Suppressor macrophage (primary cell): ENCODE measurements at places on chromosomes 4 and X.

- peak; percentile 43 for DNase-seq
Observed at GRCh38 chr4:2923141-2923551, 40.1 kb downstream of the NOP14 start.

GRCh38 chr4:61406677-61407076 lies 206.6 kb downstream of the ADGRL3 start:
- DNase-seq: no peak

GRCh38 chr4:98623126-98623802 lies 35.1 kb downstream of the TSPAN5 start:
- no peak for DNase-seq

DNA sequence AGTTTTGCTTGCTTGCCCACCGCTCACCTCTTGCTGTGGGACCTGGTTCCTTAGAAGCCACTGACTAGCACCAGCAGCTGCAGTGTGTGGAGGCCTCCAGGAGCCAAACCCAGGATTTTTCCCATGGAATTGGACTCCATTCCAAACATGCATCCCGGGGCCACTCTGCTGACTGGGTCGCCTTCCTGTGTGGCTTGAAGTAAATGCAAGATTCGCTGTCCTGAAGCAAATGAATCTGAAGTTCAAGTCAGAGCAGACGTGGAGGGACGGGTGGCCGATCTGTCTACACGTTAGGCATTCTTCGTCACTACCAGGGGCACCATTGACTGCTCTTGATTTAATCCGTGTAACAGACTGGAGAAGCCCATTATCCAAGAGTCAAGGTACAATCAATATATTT lies 109.0 kb downstream of the SHOX start:
- no peak for DNase-seq

DNA sequence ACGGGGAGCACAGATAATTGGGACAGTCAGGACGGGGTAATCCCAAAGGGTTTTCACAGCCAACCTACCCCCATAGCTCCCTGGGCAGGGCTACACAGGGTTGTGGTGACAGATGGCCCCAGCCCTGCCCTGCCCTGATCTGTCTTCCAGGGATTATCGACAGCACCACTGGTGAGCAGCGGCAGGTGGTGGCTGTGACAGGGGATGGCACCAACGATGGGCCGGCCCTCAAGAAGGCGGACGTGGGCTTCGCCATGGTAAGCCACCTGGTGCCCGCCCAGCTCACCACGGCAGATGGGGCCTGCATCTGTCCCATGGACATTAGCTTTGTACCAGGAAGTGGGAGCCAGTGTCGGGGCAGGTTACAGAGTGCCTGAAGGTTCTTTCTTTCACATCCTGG lies 39.3 kb downstream of the ATP2B3 start:
- DNase-seq: no peak

- peak; percentile 55 for DNase-seq
Observed at GRCh38 chr4:70651864-70652506, 14.3 kb downstream of the JCHAIN start.

DNA sequence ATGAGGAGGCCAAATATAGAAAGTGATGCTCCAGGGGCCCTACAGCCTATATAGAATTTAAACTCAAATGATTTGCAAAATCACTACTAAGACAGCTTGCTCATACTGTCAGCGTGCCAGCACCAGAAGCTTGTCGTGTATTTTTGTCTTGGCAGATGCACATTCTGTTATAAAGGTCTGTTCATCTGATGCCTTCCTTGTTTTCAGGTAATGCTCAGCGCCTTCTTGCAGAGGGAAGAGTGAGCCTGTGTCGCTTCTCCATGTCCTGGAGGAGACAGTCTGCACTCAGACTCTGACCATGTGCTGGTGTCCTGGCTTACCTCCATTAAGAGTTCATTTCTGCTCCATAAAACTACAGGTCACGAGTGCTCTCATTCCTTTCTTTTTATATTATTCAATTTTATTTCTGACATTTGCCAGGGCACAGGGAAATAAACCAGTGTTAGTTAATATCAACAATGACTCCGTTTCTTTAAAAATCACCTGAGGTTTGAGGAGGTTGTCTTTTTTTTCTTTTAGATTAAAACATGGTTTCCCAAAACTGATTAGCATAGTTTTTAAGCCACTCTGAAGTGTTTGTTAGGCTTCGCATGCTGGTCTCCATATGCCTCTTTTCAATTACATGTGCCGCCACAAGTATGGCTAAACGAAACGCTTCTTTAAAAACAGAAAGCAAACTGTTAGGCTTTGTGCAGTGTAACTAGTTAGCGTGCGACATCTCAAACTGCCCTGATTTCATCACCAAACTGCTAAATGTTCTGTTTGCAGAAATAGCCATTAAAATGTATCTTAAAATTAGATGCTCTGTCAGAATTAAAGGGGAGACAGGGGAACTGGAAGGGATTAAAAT lies 215.2 kb upstream of the GK2 start:
- no peak for DNase-seq

- DNase-seq: no peak
Observed at GRCh38 chrX:133654811-133655210, 239.5 kb upstream of the GPC4 start.

DNA sequence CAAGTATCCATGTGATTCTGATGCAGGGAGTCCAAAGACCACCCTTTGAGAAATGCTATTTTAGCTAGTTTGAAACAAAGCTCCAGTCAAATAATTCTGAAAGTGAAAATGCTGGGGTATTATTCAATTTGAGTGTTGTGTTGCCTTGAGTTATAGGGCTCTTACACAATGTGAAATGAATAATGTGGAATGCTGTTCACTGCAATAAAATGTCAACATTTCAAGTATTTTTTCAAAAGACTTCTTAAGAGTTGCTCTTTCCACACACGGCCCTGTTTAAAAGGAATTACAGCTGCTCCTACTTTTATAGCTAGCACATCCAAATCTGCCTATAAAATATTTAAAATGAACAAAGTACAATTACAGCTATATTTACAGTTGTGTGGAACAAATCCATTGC lies 27.5 kb upstream of the PLS3 start:
- DNase-seq: no peak

DNA sequence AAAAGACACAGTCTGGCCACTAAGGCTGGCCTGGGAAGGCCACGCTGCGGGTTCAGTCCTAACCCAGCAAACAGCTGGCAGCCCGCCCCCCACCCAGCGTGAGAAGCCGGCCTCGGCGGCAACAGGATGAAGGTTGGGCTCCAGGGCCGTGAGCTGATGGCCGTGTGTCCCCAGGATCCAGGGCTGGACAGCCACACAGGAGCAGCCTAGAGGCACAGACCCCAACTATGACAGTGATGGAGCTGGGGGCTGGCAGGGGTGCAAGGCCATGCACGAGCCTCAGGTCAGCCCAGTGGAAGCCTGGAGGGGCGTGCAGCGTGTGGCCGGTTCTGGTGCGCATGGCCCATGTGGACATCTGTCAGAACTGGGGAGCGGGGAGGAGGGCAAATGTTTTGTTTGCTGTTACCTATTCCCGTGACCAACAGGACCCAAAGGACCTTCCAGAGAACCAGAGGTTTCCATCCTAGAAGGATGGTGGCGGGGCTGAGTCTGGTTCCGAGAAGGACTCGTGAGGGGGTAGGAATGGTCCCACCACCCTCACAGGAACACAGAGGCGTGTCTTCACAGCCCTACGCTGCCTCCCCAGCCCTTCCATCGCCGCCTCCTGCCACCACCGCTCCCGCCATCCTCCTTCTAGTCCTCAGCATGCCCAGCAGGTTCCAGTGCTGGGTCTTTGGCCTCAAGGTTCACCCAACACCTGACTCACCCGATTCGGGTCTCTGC lies 46.5 kb downstream of the ZFYVE28 start:
- no peak for DNase-seq

- no peak for DNase-seq
Observed at GRCh38 chr4:188299161-188299560, 159.9 kb downstream of the TRIML1 start.

DNA sequence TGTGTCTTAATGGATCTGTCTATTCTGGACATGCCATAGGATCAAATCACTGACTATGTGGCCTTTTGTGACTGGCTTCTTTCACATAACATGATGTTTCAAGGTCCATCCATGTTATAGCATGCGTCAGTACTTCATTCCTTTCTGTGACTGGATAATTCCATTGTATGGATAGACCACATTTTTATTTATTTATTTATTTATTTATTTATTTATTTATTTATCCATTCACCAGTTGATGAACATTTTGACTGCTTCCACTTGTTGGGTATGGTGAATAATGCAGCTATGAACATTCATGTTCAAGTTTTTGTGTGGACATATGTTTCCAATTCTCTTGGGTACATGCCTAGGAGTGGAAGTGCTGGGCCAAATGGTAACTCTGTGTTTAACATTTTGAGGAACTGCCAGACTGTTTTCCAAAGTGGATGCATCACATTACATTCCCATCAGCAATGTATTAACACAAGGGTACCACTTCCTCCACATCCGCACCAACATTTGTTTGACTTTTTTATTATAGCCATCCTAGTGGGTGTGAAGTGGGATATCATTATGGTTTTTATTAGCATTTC lies 14.0 kb downstream of the RTL5 start:
- DNase-seq: no peak

- DNase-seq: no peak
Observed at GRCh38 chrX:136112286-136112685, 35.0 kb upstream of the FHL1 start.

DNA sequence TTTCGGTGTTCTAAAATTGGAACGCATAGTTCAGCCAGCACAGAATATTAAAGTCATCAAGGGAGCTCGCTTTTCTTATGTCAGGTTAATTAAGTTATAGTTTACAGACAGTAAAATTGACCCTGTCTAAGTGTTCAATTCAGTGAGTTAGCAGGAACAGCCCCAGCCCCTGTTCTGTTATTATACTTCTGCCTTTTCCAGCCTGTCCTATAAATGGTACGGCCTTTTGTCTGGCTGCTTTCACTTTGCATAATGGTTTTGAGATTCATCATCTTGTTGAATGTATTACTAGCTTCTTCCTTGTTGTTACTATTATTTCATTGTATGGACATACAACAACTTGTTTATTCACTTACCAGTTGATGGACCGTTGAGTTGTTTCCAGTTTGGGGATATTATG lies 9.5 kb downstream of the CXCL13 start:
- no peak for DNase-seq

GRCh38 chrX:23435575-23435974 lies 100.9 kb downstream of the PTCHD1 start:
- DNase-seq: no peak

DNA sequence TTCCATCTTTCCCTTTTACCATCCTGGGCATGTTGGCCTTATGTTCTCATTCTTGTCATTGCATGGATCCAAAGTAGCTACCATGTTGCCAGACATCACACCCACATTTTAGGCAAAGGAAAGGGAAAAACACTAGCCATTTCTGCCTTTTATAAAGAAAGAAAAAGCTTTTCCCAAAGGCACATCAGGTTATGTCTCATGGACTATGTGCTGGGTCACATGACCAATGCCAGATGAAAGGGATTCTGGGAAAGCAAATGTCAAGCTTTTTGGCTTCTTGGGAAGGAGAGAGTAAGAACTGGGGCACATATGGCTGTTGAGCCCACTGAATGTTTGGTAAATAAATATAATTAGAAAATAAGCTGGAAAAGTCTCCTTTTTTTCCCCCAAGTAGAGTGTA lies 4.3 kb upstream of the SOD3 start:
- no peak for DNase-seq

DNA sequence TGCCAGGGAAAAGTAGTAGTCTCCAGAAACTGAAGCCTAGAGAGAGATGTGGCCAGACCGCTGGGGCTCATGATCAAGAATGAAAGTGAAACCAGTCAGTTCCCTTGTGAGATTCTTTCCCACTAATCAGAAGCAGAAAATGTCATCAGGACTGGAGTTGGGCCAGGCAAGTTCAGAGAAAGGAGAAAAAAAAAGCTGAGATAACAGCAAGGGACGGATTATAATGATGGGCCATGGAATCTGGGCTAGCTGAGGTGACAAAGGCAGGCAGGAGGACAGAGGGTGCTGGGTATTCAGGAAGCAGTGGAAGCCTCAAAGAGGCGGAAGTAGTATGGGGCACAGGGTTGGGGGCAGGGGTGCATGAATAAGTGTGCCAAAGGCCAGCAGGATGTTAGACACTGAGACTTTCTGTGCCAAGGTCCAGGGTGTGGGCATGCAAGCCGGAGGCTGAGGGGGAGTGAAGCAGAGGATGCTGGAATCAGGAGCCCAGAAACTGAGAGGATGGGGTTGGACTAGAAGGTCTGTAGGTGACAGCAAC lies 2.5 kb downstream of the CXorf38 start:
- DNase-seq: peak; percentile 74

GRCh38 chr4:11670304-11670703 lies 241.6 kb upstream of the HS3ST1 start:
- DNase-seq: no peak

- DNase-seq: no peak
Observed at GRCh38 chr4:123952530-123953274, 556.1 kb downstream of the SPRY1 start.

DNA sequence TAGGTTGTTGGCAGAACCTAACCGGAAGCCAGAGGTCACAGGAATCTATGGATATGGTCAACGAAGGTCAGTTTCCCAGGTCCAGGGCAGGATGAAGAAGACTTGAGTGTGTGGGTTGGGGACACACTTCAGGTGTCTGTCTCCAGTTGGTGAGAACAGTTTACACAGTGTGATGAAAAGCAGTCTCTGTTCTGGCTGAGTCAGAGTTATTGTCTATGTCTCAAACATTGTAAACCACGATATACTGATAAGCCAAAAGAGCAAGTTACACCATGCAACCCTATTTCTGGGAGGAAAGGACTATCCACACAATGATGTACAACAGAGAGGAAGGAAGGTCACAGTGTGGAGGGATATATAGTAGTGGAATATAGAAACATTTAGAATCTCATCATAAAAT lies 187.1 kb upstream of the C1QTNF7 start:
- DNase-seq: no peak

DNA sequence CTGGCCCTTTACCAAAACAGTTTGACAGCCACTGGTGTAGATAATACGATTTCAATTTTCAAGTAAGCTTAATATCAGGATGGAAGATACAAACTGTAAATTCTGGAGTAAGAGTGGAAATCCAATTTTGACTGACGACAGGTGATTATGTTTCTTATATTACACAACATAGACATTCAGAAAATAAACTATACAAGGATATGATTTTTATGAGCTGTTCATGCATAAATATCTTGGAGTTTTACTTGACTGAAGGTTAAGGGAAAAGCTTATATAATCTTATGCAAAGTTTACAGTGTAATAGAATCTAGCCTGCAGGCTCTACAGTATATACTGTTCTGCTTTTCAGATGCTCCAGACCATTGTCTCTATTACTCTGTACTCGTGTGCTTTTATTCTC lies 1672.3 kb downstream of the ARAP2 start:
- no peak for DNase-seq

GRCh38 chr4:173017802-173018201 lies 150.8 kb upstream of the GALNT7 start:
- no peak for DNase-seq

GRCh38 chrX:55206162-55206941 lies 13.8 kb upstream of the PAGE5 start:
- no peak for DNase-seq

DNA sequence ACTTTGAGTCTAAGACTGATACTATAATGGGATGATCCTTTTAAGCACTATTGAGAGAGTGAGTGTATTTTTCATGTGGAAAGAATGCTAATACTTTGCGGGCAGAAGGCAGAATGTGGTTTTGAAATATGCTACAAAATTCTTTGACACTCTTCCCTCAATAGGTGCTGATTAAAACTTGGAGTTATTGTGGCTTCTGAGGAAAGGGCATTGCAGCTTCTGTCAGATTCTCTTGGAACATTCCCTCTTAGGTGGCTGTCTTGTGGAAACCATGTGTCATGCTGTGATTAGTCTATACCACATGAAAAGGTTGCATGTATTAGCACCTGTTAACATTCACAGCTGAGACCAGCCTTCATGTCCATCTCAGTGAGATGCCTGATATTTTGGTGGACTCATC lies 547.0 kb downstream of the STIM2 start:
- no peak for DNase-seq

- peak; percentile 34 for DNase-seq
Observed at GRCh38 chr4:94370533-94371254, 28.1 kb upstream of the HPGDS start.
